ENCODE measurements at places on chromosomes 2 and 18.

- no peak for DNase-seq
Measured at GRCh38 chr2:105746177-105747080, 1.7 kb downstream of the NCK2 start.

- DNase-seq: peak; percentile 33
Measured at GRCh38 chr2:86764661-86765309, 25.9 kb downstream of the CD8A start.

- no peak for DNase-seq
Measured at GRCh38 chr2:174007010-174007409, 41.8 kb upstream of the SP3 start.

DNA sequence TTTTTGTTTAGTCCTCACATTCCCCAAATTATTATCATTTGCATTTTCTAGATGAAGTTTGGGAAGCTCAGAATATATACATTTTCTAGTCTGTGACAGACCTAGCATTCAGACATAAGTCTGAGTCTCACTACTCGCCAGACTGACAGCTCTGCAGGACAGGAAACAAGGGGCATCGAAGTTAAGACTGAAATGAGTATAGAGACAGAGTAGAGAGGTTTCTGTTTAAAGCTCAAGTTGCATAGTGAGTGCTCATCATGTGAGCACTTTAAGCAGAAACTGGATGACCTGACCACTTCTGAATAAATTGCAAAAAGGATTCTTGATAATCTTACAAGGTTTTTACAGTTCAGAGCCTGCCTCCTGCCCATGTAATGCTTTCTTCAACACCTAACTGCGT lies 1.1 kb downstream of the HADHB start:
- DNase-seq: no peak

GRCh38 chr2:66573821-66574233 lies 138.9 kb downstream of the MEIS1 start:
- no peak for DNase-seq

DNA sequence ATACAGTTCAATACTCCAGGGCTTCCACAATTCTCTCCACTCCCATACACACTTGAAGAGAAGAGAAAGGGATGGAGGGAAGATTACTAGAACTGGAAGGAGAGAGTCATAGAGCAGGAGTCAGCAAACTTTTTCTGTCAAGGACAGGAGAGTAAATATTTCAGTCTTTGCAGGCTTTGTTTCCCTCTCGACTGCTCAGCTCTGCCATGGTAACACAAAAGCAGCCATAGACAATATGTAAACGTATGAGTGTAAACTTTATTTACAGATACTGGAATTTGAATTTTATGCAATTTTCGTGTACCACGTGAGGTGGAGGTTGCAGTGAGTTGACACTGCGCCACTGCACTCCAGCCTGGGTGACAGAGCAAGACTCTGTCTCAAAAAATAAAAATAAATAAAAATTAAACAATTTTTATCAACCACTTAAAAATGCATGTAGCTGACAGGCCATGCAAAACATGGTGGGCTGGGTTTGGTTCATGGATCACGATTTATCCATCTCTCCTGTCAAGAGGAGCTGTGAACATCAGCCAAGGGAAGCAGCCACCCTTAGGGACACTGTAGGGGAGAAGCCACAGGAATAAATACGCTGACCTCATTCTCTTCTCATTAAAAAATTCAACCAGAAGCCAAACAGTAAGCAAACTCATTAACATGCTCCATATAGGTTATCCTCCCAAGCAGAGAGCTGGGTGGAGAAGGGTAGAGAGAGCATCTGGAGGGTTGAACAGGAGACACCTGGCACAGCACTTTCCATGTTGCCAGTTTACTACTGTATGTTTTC lies 266.4 kb upstream of the FN1 start:
- no peak for DNase-seq

DNA sequence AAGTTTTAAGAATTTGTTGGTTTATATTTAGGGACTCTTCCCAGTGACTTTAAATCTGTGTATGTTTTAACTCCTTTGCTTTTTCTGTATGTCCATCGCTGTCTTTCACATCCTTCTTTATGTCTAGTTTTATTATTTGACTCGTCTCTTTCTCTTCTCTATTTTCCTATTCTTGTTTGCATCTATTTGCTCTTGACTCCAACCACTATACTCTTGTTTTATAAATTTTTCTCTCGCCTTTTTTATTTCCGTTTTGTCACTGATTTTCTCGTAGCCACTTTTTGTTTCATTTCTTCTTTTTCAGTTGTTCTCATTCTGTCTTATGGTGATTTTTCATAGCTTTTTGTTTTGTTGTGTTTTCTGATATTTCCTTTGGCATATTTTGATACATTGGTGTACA lies 170.5 kb upstream of the NETO1 start:
- no peak for DNase-seq

DNA sequence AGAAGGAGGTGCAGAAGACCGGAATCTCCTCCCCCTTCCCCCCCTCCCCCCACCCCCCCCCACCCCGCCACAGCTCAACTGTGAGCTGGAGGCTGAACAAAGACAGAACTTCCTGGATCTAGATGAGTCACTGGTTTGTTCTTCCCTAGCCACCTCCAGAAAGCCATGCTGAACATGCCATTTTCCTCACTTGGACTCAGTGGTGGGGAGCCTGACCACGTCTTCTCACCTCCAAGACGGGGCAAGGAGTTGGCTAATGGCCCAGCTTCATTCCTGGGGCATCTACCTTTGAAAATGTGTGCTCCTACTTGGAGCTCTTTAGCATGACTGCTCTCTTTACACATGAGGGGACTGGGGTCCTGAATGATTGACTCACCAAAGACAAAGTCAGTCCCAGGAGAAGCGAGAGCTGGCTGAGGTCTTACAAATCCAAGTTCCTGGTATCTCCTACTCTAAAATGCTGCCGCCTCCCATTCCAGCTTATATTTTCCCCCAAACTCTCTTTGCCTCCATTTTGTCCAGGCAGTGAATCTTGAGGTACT lies 22.6 kb upstream of the FZD5 start:
- no peak for DNase-seq

- no peak for DNase-seq
Measured at GRCh38 chr2:117771969-117772630, 42.4 kb upstream of the DDX18 start.

GRCh38 chr2:146158072-146158674 lies 1638.3 kb upstream of the ZEB2 start:
- DNase-seq: no peak

DNA sequence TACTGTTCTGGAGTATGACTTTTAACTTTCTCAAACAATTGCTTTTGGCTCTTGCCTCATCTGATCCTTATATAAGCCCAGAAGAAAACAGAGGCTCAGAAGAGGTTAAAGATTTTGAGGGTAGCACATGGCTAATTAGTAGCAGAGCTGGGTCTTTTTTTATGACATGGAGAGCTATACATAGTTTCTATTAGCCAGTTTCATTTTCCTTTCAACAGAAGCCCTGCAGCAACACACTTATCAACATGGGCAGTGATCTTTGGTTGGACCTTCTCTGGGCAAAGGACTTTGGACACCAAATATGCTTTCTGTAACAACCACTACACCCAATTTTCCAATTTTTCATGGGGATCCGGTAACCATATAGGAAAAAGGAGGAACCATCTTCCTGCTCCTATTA lies 64.9 kb downstream of the NCKAP5 start:
- no peak for DNase-seq

DNA sequence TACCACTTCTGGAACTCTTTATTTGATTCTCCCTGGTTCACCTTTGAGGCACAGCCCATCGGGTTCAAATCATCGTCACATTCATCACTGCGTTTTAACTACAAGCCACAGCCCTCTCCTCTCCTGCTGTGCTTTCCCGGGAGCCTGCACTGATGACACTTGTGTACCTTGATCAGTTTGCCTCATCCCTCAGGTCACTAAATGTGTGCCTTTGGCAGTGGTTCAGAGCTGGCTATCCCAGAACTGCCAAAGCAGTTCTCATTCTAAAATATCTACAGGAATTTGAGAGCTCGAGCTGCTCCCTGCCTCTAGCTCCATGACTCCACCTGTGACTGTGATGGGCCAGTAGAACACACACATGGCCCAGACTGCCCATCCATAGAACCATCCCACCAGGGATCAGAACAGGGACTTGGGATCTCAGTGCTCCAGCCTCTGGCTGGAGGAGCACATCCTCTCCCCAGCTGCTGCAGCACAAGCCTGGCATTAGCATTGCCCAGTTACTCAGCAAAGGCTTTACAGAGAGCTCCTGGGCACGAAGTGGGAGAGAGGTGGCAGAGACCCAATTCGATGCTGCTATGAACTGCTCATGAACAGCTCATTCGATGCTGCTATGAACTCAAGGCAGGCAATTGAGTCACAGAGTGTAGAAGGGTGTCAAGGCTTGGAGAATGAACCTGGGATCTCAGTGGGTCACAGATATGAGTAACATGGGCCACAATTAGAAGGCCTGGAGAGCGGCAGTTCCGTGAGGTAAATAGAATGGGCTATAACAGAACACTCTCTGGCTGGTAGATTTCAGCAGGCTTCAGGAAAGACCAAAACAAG lies 41.9 kb downstream of the EVA1A start:
- DNase-seq: no peak

DNA sequence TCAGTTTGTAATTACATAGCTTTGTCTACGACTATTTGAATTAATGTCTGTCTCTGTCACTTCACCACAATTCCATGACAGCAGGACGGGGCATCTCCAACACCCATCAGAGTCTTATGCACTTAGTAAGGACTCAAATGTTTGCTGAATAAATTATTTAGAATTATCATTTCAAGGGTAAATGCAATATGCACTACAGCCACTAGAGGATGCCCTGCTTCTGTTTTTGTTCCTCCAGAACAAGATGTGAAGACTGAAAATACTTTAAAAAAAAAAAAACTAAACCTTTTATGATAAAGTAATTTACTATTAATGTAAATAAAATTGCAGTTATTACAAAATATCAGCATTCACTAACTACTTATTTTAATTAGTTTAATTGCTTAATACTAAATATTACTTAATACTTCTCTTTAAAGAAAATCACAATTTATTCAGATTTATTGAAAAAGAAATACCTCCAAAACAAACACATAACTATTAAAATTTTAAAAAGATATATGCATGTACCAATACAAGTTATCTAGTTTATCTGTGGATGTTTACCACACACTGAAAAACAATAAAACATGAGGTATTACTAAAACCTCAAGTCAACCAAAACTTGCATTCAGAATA lies 3.2 kb downstream of the PIGN start:
- DNase-seq: no peak

DNA sequence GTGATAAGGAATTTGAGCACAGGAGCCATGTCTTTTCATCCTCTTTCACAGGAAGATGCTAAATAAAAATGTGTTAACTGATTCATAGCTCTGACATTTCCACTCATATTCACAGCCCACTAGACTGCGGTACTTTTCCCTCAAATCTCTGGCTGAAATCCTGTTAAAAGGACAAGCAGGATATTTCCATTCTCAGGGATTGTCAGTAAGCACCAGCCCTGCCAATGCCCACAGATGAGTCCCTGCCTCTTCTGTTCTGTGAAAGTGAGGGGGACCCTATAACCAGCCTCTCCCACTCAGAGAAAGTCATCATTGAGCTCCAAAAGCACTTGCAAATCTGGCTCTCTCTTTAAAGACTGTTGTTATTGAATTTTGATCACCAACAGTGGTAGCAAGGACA lies 440.5 kb downstream of the SETBP1 start:
- no peak for DNase-seq

- DNase-seq: no peak
Measured at GRCh38 chr2:68831686-68832232, 39.4 kb downstream of the BMP10 start.

GRCh38 chr2:191436368-191437055 lies 191.3 kb downstream of the MYO1B start:
- no peak for DNase-seq

DNA sequence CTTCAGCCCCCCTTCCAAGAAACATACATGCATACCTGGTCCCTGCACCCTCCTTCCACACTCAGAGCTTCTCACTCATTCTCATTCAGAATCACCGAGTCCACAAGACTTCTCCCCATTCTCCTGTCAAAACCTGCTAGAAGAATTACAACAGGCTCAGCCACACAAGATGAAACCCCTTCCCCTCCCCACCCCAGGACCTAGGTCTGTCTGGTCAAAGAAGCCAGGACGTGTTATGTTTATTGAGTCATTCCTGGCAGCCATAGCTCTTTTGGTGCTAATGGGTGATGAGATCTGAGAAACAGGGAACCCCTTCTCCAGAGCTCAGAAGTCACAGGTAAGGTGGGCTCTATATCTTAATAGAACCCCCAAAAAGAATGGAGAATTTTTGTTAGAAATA lies 1.4 kb upstream of the ADD2 start:
- no peak for DNase-seq

GRCh38 chr2:231300722-231301076 lies 94.8 kb upstream of the B3GNT7 start:
- no peak for DNase-seq

GRCh38 chr2:2187196-2187595 lies 143.9 kb downstream of the MYT1L start:
- no peak for DNase-seq

DNA sequence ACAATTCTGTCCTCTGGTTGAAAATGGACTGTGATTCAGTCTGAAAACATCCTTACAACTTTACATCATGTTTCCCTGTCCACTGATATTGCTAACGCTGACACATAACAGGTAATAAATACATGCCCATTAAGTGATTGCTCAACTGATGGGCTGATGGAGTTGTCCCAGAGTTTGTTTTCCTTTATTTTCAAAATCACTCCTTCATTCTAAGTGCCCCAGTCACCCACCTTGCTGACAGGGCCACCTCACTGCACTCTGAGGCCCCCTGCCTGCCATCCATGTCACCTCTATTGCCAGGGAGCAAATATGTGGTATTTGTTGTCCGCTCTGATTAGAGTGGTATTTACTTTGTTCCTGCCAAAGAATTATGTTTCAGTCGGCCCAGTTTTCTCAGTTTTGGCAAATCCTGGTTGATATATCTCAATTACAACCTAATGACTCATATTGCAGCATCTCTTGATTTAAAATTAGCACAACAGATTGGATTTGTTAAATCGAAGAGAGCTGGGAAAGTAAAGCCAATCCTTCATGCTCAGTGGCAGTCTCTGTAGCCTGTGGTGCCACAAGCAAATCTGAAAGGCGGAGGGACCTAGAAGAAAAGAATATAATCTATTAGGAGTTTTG lies 105.1 kb downstream of the RDH14 start:
- no peak for DNase-seq

DNA sequence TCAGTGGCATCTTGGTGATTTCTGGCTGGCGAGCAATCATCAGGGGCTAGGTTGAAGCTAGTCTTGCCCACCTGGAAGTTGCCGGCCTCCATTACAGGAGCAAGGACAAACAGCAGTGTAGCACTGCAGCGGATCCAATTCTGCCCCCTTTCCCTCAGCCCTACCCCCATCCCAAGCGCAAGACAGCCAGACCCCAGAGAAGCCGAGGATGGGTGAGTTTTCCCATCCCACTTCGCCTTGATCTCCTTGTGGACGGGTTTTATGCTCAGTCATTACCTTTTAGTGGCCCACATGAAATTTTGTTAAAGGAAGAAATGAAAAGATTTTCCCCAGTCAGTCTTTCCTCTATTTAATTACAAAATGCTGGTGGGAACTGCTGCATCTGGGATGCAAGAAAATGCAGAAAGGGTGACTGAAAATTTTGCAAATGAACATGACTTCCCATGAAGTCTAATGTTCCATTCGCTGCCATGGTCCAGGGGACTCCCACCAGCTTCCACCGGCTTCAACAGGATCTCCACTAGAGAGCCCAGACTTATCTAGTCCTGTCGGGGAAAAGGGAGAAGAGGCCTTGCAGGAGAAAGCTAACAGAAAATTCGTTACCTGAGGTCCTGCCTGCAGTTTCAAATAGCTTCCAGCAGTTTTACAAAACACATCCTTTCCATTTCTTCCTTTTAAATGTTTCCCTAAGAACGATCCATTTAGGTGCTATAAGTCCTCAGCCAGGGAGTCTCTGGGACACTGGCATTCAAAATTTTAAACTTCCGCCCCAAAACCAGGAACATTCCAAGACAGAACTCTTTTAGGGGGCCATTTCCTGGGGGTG lies 1.9 kb upstream of the HOXD9 start:
- no peak for DNase-seq

All from NT2/D1 (cell line).